Adrenal gland (tissue), 19 donors: ENCODE measurements at places on chromosomes 2 and 18.

DNA sequence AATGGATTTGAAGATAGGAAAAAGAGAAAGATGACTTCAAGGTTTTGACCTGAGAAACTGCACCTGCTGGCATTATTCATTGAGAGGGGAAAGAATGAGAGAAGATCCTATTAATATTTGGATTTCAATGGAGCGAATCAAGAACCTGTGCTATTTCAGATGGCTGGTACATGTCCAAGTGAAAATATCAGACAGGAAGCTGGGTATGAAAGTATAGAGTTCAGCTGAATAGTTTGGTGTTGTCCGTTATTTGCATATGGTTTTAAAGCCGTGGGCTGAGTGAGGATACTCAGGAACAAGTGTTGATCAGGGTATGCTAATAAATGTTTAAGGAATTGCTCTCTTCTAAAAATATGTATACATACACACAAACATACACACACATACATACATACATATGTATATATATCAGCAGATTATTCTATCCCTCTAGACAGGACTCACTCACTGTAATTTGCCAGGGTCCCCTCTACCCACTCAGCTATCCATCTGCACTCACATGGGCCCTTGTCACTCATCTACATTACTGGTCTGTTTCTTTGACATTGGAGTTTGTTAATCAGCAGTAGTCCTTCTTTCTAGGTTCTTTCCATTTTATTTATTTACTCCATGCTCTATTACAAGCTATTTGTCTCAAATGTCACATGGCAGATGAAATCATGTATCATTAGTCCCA, 33.9 kb upstream of the IKZF2 start:
- DNase-seq, result no peak

- DNase-seq, result no peak
Observed at GRCh38 chr18:40976050-40976449, 979.0 kb upstream of the PIK3C3 start.

- no peak for DNase-seq
Observed at GRCh38 chr2:46142546-46143428, 154.4 kb upstream of the EPAS1 start.

DNA sequence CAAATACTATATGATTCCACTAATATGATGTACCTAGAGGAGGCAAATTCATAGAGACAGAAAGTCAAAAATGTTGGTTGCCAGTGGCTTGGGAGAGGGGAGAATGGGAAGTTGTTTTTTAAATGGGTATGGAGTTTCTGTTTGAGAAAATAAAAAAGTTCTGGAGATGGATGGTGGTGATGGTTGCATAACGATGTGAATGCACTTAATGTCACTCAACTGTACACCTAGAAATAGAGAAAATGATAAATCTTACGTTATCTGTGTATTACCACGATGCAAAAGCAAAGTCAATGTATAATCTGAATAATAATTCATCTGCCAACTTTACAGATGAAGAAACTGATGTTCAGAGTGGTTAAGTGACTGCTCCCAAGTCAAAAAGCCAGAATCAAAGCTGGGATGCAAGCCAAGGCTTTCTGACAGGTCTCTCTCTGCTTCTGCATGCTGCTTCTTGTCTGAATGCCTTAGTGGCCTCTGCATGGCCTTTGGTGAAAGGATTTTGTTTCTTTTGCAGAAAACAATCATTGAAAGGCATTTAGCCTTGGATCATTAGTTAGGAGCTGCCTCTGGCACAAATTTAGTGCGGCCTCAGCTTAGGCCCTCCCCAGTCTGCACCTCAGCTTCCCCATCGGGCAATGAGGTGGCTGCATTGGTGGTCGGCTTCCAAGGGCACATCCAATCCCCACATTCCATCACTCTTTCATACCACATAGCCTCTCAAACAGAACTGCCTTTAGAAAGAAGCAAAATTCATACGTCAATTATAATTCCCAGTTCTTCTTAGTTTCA, 46.5 kb upstream of the MYCN start:
- no peak for DNase-seq

GRCh38 chr2:64630752-64631151, 23.0 kb downstream of the SERTAD2 start:
- DNase-seq, result no peak

GRCh38 chr2:47558768-47559684, 156.1 kb downstream of the MSH2 start:
- DNase-seq, result no peak

DNA sequence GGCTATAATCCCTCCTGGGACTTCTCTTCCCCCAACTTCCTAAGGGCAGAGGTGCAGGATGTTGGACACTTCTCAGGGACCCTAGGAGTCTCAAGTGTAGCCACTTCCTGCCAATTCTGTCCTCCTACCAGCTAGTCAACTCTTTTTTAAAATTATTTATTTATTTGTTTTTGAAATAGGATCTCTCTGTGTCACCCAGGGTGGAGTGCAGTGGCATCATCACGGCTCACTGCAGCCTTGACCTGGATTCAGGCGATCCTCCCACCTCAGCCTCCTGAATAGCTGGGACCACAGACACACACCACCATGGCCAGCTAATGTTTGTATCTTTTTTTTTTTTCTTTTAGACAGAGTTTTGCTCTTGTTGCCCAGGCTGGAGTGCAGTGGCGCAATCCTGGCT, 11.5 kb downstream of the SFTPB start:
- no peak for DNase-seq
